Testis (tissue), 5 donors: ENCODE measurements at places on chromosomes 11 and 22. TPM values are rescaled to one million over a fixed set of nuclear protein-coding genes. Genes with fewer than 3 reads are reported as not detected.
A peak's percentile ranks its signal among the peaks of the same experiment; 100 is the strongest.

- no peak for DNase-seq
Observed at GRCh38 chr22:28283068-28283654, 364.1 kb upstream of the PITPNB start.

DNA sequence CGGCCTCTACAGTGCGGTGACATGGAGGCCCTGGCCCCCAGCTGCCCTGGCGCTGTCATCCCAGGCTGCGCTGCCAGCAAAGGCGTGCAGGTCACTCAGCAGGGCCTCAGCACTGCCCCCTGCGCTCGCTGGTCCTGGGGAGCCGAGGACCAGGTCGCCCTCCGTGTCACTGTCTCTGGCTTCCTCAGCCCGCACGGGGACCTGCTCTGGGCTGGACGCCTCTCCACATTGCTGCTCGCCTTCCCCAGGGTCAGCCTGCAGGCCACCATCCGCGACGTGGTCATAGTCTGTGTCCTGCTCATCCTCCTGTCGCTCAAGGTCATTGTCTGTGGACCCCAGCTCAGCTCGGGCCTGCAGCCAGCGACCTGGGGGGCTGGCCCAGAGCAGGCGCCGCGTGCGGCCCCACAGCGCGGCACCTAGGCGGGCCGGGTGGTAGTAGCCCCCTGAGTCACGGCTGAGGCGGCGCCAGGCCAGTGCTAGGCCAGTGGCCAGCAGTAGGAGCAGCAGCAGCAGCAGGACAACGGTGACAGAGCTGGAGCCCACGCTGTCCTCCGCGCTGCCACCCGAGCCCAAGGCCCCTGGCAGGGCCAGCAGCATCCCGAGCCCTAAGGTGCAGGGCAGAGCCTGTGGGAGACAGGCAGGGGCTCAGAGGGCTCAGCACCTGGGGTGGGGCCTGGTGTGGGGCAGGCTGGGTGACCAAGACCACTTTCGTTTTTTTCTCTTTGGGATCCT lies 1.6 kb downstream of the PTPRCAP start:
- DNase-seq, result no peak

The TPCN2 gene
- total RNA-seq, result 28.4 TPM

The LYVE1 gene
- total RNA-seq, result 7.5 TPM

DNA sequence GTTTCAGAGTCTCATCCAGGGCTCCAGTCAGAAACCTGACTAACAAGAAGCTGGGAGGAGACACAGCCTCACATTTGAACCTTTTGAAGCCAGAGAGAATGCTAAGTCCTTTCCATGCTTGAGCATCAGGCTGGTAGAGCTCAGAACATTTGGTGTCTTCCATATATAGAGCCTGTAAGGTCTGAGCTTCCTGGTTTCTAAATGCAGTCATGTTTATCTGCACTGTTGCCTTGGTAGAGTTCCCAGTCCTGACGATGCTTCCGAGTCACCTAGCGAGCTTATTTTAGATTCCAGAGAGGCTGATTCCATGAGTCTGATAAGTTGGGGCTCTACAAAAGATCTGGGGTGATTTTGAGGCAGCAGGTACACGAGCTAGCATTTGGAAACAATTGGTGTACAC lies 68.4 kb upstream of the SORL1 start:
- DNase-seq, result no peak

DNA sequence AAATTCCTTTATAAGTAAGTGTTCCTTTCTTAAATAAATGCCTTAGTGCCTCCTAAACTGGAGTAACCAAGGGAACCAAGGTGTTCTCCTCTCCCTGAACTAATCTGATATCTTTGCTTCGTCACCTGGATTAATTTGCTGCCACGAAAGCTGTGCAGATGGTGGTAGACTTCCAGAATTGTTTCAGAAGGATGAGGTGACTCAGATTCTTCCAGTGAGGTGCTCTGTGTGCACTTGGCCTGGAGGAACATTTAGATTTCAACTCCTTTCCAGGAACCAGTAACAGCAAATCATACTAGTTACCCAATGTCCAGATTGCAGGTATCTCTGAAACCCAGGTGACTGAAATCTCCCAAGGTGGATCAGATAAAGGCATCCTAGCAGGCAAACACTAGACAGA lies 181.9 kb downstream of the FAT3 start:
- DNase-seq, result no peak

The LINC01488 gene
- not detected for total RNA-seq

The ELFN2 gene
- total RNA-seq, result 5.7 TPM

- no peak for DNase-seq
Observed at GRCh38 chr22:22048981-22049531, 66.5 kb upstream of the TOP3B start.

DNA sequence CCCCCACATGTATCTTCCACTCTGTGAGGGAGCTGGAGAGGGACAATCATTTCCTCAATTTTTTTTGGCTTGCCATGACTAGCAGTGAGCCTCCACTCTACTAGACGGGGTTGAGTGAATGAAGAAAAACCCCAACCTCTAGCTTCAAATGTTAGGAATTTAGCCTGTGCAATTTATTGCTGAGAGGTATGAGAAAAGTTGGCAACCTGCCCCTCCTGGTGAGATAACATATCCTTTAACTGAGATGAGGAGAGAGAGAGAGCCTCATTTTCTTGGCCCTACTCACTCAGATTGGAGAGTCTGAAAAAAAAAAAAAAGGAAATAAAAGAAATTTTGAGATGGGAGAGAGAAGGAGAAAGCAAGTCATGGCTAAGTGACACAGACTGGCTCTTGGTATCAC lies 218.2 kb upstream of the CARD18 start:
- no peak for DNase-seq

GRCh38 chr11:46706886-46707285 lies 6.1 kb downstream of the ZNF408 start:
- no peak for DNase-seq

DNA sequence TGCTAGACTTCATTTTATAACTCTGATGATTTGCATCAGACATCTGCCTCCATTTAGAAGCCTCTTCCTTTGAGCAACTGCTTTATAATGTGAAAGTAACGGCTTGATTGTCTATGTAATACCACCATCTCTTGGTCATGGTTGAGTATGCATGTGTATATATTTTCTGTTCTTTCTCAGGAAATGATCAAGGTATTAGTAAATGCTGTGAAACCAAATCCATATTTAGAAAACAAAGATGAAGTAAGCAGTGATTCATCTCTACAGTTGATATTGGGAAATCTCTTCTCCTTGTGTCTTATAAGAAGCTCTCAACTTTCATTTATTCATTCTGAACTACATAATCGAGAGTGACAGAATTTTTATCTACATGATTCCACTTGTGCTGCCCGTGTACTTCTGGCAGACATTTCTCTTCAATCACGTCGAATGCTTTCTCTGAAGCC lies 104.6 kb upstream of the ANO3 start:
- no peak for DNase-seq

DNA sequence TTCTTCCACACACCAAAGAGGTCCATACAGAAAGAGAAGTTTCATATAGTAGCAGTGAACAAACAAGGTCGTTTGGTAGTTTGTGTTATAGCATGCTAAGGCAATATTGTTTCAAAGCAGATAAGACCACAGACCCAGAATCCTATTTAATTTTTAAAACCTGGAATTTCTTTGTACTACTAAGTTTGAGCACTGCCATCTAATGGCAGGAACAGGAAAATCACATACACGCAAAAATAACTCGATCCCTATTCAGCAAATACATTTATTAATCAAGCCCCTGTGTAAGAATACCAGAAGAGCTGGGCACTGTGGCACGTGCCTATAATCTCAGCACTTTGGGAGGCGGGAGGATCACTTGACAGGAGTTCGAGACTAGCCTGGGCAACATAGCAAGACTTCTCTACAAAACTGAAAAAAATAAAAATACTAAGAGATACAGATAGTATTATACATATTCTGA lies 2.9 kb upstream of the BTBD10 start:
- no peak for DNase-seq

The ELMOD1 gene
- 11.1 TPM for total RNA-seq

The CENPM gene
- total RNA-seq, result 28.2 TPM

The GLB1L2 gene
- total RNA-seq, result 29.1 TPM

GRCh38 chr22:45007391-45008185 lies 2.2 kb downstream of the PHF21B start:
- peak; percentile 80 for DNase-seq

- no peak for DNase-seq
Observed at GRCh38 chr11:38950867-38951266, 2352.8 kb upstream of the RAG2 start.

The ARVCF gene
- total RNA-seq, result 43.2 TPM

The KCNC1 gene
- 5.8 TPM for total RNA-seq

DNA sequence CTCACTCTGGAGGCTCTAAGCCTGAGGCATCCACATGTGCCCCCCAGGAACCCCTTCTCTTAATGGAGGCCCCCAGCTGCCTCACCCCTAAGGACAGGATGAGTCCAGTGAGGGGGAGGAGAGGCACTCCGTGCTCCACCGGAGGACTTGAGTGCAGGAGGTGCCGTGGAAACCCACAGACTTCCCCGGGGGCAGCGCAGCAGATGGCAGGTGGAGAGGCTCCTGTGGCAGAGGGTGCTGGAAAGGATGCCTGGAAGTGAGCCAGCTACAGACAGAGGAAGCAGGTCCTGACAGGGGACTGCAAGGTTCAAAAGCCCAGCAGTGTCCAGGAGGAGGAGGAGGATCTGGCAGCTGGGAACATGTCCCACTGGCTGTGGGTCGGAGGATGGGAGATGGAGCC lies 1384.0 kb downstream of the TBC1D22A start:
- no peak for DNase-seq

GRCh38 chr11:62513626-62514025 lies 33.0 kb downstream of the AHNAK start:
- DNase-seq, result no peak

The LRRC74B gene
- 3.0 TPM for total RNA-seq

- DNase-seq, result no peak
Observed at GRCh38 chr11:115637599-115638241, 133.5 kb upstream of the CADM1 start.

DNA sequence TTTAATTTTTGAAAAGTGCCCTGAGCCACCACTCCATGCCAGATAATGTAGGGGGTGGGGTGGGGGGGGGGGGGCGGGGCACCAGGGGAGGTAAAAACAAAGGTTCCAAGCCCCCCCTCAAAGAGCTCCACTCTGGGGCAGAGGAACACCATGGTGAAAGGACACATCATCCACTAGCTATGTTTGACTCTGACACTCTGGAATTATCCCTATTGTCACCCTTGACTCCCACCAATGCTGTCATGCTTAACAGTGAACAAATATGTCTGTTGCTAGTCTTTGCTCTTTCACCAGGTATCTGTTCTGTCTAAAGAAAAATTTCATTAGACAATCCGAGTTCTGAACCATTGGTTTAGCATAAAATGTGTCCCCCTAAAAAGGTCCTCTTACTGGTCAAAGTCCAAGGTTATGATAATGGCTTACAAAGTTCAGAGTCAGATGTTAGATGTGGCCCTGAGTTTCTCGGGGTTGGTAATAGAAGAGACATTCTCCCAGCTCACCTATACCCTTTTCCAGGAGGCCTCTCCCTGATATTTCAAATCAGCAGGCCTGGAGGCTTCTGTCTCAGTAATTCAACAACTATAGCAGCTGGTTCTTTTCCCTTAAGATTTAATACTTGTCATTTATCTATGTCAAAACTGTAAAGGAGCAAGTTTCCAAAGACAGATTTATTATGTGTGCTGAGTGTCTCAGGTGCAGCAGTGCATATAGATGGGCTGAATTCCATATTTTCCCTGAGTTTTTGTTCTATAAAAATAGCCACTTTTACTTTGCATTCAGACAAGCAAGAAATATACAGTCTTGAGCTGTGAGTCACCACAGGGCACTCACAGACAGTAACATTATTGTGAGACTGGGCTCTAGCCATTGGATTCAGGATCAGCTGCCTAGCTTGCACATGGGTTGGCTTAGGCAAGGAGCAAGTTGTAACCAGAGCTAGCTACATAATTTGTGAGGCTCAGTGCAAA lies 174.1 kb downstream of the CSNK2A3 start:
- peak; percentile 62 for DNase-seq

GRCh38 chr11:11960687-11961086 lies 47.7 kb downstream of the DKK3 start:
- DNase-seq, result no peak

DNA sequence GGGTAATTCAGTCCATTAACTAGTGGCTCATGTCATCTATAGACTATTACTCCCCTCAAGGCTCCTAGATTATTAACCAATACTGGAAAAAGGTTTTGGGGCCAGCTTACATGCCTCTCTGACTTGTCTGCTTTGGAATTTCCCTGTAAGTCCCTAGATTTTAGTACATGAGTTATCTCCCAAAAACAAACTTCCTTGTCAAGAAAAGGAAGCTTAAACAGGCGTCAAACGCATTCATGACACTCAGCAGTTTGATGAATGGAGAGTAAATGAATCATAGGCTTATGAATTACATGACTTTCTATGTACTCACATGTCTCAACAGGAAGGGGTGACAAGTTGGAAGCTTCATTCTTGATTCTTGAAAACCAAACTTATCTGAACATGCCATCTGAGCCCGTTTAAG lies 70.8 kb downstream of the BLID start:
- DNase-seq, result no peak

The IL17REL gene
- 0.25 TPM for total RNA-seq

- peak; percentile 80 for DNase-seq
Observed at GRCh38 chr11:119340335-119341221, at the start of gene C1QTNF5. TSS of gene C1QTNF5 (minus strand) at chr11:119340883. CDS start at chr11:119340397, 486 bp downstream.

The DYNC2H1 gene
- total RNA-seq, result 43.1 TPM

The CDCA5 gene
- total RNA-seq, result 28.5 TPM

GRCh38 chr22:46934746-46935491 lies 172.5 kb downstream of the TBC1D22A start:
- no peak for DNase-seq

GRCh38 chr11:33618956-33619355 lies 81.7 kb downstream of the C11orf91 start:
- DNase-seq, result no peak

GRCh38 chr11:134626032-134626431 lies 214.0 kb upstream of the B3GAT1 start:
- DNase-seq, result no peak

- DNase-seq, result no peak
Observed at GRCh38 chr11:17767914-17768313, 33.3 kb downstream of the KCNC1 start.

GRCh38 chr11:109864151-109864661 lies 229.0 kb upstream of the ZC3H12C start:
- no peak for DNase-seq

GRCh38 chr11:123206791-123207434 lies 11.9 kb upstream of the CLMP start:
- DNase-seq, result no peak

DNA sequence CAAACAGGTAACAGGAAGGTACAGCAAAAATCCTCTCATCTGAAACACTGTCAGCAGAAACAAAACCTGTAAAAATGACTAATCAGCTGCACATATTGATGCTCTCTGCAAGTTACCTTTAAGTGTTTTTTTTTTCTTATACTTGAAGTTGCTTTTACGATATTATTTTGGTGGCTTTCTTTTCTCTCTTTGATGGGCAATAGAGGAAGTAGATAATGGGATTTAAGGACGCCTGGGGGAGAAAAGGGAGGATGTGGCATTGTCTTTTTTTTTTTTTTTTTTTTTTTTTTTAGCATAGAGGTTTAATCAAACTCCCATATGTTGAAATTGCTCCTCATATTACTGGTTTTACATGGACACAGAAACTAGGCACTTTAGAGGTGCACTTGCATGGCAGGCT lies 11.4 kb upstream of the ADSL start:
- no peak for DNase-seq

The DMC1 gene
- total RNA-seq, result 17.6 TPM

The DRD4 gene
- 3.3 TPM for total RNA-seq

GRCh38 chr11:117701781-117702180 lies 95.2 kb downstream of the DSCAML1 start:
- DNase-seq, result no peak

GRCh38 chr22:37549704-37550059 lies 10.6 kb upstream of the CDC42EP1 start:
- DNase-seq, result peak; percentile 63

GRCh38 chr11:130050257-130050656 lies 19.4 kb upstream of the APLP2 start:
- DNase-seq, result no peak
